ENCODE measurements at places on chromosomes 2 and 18.

- no peak for DNase-seq
Measured at GRCh38 chr2:69375494-69376353, 11.3 kb downstream of the GFPT1 start.

DNA sequence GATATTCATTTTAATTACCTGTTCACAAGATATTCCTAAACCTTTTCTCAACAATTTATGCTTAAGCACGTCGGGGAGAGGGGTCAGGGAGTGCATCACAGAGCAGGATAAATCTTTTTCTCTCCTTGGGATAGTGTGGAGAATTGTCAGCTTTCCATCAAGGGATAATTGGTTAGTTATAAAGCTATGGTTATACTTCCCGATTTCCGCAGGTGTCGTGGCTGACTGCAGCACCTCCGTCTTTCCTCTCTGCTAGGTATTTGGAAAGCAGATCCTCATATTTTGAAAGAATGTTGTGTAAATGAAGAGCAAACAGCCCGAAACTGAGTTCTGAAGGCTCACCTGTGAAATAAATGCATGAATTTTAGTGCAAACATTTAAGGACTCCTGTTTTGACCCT lies 778 bp downstream of the DYNC2LI1 start:
- no peak for DNase-seq

DNA sequence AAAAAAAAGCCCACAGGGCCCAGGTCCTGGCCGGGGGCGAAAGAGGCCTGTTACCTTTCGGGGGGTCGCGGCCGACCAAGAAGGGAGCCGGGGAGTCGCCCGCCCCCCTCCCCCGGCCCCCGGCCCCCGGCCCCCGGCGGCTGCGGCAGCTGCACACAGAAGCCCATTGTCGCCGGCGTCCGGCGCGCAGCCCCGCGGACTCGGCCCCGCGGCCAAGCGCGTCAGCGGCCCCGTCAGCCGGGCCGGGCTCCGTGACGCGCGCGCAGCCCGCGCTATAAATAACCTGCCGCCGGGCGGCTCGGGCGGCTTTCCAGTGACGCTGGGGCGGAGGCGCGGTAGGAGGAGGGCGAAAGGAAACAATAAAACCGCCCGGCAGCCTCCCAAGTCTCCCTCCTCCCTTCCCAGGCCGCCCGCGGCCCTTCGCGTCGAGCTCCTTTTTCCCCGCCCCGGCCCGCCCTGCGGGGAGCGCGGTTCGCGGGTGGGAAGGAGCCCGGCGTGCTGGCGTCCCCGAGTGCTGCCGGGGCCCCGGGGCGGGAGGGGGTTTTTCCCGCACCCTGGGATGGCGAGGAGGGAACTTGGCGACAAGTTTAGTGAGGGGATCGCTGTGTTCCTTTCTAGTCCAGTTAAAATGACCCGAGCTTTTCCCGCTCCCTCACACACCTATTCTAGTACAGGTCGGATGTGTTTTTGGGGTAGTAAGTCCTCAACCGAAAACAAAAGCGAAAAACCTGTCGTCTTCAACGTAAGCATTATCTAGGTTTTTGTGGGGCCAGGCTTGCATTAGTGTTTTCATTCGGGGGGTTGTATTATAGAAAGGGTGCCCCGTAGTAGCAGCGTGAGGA lies 10.0 kb upstream of the NR4A2 start:
- peak; percentile 68 for DNase-seq

GRCh38 chr2:61396005-61396404 lies 74.9 kb downstream of the USP34 start:
- no peak for DNase-seq

DNA sequence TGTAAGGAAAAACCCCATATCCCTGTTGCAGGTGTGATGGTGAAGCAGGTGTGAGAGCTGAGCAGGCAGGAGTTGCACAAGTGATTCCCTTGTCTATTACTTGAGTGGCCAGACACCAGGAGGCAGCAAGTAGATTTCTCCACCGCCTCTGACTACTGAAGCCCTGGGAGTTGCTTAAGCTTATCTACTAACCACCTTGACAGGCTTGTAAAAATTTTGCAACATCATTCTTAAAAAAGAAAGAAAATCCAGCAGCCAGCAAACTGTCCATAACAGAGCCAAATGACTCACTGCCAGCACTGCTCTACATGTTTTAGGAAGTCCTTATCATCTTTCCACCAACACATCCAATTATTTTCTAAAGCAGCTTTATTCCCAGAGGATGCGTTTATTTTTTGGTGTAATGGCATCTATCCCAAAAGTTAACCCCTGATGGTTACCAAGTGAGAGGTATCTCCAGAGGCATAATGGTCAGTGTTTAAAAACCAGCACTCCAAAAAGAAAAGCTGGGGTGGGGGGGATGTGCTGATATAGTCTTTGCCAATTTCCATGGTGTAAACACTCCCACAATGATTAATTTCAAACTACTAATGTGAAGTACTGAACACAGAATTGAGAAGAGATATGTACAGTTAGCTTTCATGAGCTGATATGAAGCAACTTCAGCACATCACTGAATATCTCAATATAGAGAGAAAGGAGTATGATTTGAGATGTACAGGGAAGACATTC lies 16.3 kb upstream of the GPR39 start:
- no peak for DNase-seq

DNA sequence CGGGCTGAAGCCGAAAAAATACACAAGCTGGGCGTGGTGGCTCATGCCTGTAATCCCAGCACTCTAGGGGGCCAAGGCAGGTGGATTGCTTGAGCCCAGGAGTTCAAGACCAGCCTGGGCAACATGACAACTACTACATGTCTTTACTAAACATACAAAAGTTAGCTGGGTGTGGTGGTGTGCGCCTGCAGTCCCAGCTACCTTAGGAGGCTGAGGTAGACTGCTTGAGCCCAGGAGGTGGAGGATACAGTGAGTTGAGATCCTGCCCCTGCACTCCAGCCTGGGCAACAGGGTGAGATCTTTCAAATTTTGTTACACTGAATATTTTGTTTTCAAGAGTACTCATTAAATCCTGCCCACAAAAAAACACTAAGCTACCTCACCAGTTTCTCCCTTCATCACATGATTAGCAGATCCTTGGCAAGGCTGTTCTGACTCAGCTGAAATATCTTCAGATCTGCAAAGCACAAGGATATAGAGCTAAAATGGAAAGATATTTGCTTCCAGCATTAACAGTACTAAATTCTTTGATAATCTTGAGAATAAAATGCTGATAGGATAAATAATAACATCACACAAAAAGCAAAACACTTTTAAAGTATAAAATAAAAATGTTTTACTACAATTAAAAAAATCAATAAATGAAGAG lies 28.2 kb upstream of the MCM6 start:
- DNase-seq = no peak

DNA sequence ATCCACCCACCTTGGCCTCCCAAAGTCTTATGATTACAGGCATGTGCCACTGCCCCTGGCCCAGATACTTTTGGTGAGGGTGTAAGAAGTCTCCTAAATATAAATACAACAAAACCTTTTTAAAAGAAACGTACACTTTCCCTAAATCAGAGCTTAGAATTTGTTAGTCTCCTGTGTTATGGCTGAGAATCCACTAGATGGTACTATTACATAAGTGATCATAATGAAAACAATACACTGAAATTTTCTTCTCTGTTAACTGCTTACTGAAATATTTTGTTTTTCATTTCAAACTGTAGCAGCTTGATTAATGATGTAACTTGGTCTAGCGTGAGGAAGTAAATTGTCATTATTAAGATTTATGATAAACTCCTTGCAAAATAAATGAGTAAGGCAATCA lies 74.8 kb upstream of the FAM98A start:
- no peak for DNase-seq

GRCh38 chr2:42193722-42194187 lies 24.6 kb downstream of the EML4 start:
- no peak for DNase-seq

DNA sequence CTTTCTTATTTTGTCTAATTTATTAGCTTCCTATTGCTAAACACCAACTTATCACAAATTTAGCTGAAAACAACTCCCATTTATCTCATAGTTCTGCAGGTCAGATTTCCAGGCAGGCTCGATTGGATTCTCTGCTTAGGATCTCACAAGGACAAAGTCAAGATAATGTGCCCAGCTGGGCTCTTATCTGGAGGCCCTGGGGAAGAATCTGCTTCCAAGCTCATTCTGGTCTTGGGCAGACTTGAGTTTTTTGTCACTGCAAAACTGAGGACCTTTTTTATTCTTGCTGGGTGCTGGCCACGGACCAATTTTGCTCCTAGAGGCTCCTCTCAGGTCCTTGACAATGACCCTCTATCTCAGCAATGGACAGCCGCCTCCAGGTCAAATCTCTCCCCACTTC lies 215.5 kb downstream of the TRIB2 start:
- no peak for DNase-seq

- no peak for DNase-seq
Measured at GRCh38 chr18:34764451-34764850, 54.4 kb downstream of the DTNA start.

- no peak for DNase-seq
Measured at GRCh38 chr2:7674606-7675005, 757.4 kb downstream of the RNF144A start.

- no peak for DNase-seq
Measured at GRCh38 chr2:223300326-223300725, 248.3 kb downstream of the KCNE4 start.

- no peak for DNase-seq
Measured at GRCh38 chr2:98455494-98455976, 10.9 kb downstream of the INPP4A start.

DNA sequence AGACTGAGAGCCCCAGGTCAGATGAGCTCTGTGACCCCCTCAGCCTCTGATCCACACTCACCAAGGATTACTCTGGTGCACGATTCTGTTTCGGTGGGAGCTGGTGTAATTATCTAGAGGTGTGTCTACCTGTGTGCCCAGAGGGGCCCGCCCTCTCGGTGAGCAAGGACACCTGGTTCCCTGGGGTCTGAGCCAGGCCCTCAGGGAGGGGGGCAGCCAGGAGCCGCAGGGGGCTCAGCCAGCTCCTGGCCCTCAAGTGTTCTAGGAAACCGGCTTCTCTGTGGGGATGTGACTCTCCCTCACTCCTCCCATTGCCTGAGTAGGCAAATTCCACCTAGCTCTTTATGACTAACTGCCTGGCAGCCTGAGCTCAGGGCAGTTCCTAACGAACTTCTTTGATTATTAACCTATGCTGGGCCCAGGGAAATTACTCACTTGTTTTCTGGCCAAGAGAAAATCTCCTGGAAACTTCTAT lies 17.4 kb downstream of the AGAP1 start:
- DNase-seq = no peak

DNA sequence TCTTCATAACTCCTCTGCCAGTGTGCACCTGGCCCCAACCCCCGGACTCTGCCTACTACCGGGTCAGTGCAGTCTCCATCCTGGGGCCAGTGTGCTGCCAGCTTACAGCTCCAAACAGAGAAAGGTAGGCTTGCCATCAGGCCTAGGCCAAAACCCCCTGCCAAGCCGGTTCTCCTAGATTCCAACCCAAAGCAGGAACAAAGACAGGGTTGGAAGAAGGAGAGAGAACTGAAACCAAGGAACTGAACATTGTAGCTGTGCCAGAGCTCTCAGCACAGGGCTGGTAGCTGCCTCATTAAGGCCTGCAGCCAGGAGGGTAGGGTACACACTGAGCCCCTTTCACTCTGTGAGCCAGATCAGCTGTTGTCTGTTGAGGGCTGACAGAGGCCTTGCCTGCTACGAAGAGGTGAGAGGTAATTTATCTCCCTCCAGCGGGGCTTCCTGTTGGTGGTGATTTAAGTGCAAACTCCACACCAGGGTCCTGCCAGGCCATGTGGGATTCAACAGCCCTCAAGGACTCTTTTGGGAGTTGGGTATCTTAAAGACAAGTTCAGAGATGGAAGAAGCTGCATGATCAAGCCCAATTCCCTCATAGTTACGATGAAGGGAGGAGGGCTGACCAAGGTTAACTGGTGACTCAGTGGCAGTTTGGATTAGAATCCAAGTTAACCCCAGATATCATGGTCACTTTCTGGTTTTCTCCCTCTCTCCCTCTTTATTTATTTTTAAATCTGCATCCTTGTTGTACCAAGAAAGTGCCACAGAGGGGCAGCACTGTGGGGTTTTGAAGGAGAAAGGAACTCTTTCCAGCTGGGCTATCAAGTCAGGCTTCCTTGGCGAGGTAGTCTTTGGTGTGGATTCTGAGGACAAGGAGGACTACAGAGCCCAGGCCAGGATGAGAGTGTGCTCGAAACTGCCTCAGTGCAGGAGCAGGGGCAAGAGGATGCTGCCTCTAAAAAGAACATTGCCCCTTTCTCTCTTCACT lies 48.1 kb downstream of the CYRIA start:
- no peak for DNase-seq

DNA sequence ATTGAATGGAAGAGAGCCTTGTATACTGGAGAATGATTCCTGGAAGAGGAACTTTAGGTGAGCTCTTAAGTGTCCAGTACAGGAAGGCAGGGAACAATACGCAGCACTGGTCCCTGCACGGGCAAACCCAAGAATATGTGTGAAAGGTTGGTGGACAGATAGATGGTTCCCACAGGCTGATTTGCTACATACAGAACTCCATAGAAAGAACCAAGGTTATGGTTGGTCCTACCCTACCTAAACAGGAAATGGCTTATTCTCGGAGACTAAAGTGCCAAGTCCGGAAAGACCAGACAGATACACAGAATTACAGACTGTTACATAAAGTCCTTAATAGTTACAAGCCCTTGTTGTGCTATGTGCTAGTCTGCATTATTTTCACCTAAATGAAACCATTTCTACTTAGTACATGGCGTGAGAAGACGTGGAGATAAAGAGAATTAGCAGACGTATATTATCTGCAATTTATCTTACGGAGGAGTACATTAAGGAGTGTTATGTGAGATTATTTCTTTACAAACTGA lies 1.2 kb downstream of the REV1 start:
- DNase-seq = no peak

- no peak for DNase-seq
Measured at GRCh38 chr2:137672989-137673552, 291.2 kb upstream of the HNMT start.

GRCh38 chr2:206740800-206741199 lies 22.6 kb upstream of the DYTN start:
- DNase-seq = no peak

- DNase-seq = peak; percentile 52
Measured at GRCh38 chr2:120261387-120262006, 8.8 kb downstream of the RALB start.

DNA sequence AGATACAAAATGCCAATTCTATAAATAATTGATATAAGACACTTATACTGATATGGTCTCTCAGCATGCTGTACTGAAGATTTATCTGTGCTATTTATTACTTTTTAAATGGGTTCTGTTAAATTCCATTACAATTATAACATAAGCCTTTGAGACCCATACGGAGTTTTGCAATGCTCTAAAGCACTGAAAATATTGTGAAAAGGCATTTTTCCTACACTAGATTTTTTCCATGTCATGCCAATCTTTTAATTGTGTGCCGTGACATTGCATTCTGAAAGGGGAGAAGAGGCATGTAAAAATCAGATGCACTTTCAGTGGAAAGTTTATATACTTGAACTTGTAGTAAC lies 46.5 kb downstream of the EFEMP1 start:
- DNase-seq = no peak

GRCh38 chr18:3012136-3013023 lies 564 bp downstream of the LPIN2 start:
- DNase-seq = no peak

GRCh38 chr18:50447102-50447741 lies 72.4 kb downstream of the SKA1 start:
- no peak for DNase-seq

All from stimulated activated CD4-positive, alpha-beta T cell treated with anti-CD3 and anti-CD28 coated beads, TNF-alpha, amount 100 ng/mL, for 48 hours (primary cell).